ENCODE measurements at places on chromosomes 3 and 15.

DNA sequence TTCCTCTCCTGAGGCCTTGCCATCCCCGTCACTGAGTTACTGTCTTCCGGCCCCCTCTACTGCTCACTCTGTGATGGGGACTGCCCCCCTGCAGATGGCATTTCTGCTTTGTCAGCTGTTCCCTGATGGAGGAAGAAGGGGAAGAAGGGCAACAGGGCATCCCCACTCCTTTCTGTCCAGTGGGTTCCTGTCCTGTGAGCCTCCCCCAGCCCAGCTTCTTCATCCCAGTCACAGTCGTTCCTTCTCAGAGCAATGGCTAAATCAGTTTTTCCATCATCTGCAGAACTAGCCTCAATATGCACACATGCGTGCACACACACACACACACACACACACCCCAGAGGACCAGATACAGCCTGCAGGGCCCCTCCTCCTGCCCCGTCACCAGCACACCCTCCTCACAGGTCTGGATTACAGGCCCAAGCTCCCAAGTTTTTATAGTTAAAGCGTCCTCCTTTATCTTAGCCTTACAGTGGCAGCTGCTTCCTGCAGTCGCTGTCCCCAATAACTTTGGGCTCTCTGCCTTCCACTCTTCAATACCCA is 21.4 kb downstream of the ALDH1L1 start:
- no peak for DNase-seq

- peak; percentile 18 for DNase-seq
These were observed 8.2 kb downstream of the SLC2A2 start for GRCh38 chr3:171018156-171018935.

DNA sequence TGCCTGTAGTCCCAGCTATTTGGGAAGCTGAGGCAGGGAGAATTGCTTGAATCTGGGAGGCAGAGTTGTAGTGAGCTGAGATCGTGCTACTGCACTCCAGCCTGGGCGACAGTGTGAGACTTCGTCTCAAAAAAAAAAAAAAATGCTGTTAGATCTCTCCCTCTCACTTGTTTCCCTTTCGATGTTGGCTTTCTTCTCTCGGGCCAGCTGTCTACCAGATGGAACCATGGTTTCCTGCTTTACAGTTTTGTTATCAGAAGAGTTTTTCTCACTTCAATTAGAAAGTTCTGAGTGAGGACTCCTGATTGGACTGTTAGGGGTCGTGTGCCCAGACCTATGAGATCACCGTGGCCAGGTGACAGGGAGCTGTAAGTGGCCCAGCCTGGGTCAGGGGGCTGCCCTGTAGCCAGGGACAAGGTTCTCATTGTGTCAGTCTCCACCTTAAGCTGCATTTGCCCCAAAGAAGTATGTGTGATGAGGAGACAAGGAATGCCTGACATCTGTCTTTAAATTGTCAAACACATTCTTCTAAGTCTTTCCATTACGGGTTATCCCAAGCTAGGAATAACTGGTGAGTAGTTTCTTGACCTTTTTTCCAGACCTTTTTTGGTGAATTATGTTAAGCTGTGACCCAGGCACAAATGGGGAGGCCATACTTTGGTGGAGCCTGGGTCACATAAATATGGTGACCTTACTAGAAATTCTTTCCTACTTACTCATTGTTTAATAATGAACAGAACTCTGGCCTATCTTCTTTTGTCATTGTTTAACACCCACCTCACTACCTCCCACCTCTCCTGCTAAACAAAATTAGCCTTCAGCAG is 25.2 kb downstream of the SNAPC5 start:
- DNase-seq = no peak

DNA sequence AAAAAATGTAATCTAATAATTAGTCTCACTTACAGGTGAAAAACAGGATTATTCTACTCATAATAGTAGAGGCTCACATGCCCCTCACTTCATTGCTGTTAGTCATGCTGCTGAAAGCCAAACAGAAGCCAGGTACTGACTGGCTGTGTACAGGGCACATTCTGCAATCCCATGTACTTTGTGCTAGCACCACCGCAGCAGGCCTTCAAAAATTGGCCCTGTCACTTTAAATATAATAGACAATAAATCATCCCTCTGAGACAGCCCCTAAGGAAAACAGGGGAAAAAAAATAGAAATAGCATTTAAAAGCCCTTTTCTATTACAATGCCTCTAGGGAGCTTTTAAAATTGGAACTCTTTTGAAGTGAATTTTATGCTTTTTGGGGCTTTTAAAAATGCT is 723.8 kb downstream of the TUSC7 start:
- no peak for DNase-seq

DNA sequence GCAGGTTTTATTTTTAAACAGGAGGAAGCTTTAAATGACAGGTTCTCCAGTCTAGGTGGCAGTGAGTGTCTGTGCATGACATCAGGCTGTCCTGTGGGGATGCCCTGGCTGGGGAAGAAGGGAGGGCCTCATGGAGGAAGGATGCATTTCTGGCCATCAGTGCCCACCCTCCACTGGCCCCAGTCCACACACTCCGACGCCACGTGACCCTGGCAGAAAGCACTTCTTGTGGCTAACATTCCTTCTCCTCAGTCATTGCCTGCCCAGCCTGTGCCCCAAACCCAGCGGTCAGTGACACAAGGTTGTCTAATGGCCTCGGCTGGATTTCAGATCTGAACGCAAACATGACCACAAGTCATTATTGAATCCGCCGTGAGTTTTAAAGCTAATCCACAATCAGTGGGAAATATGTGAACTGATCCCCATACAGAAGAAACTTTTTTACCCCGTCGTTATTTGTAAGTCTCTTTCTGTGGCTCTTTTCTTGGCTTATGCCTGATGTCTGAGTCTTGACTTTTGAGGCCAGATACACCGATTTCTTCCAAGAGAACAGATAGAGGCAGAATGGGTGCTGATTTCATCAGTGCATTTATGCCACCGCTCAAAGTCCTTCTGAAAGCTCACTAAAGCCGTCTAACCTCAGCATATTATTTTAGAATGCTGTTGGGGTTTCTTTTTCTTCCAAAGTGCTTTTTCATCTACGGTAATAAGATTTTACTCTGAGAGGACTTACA is 17.3 kb upstream of the LRRK1 start:
- DNase-seq = no peak
